HTR-8/SVneo (cell line): ENCODE measurements at places on chromosomes 12 and 14.

DNA sequence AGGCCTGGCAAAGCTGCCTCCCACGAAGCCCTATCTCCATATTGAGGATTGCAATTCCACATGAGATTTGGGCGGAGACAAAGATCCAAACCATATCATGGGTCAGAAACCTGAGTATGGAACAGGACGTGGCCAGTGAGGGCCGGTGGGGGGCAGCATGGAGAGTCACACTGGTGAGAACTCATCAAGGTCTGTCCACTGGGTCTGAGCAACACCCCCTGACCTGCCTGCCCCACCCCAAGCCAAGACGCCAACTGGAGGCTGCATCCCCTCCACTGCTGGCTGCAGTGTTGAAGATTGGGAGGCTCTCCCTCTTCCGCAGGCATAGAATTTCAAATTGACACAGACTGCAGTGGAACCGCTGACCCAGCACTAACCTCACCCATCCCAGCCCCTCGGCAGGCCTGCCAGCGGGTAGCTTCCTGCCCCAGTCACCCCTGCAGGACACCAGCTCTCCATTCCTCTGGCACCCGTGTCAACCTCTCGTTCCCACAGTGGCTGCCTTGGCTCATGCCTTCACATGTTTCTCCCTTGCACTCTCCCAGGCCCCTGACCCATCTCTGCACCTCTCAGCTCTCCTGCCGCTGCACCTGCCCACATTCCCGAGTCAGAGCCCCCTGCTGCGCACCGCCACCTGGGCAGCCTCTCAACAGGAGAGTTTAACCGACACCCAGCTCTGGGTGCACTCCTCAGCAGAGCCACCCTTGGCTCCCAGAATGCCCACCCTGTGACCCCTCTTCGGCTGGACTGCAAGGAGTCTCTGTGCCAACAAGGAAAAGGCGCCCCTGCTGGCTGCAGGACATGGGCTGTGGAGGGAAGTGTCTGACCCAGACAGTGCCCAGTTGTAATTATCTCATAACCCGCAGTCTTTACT, 45.2 kb upstream of the PPP2R5C start:
- DNase-seq = no peak

GRCh38 chr12:128426511-128426910, 159.5 kb downstream of the TMEM132C start:
- no peak for DNase-seq

DNA sequence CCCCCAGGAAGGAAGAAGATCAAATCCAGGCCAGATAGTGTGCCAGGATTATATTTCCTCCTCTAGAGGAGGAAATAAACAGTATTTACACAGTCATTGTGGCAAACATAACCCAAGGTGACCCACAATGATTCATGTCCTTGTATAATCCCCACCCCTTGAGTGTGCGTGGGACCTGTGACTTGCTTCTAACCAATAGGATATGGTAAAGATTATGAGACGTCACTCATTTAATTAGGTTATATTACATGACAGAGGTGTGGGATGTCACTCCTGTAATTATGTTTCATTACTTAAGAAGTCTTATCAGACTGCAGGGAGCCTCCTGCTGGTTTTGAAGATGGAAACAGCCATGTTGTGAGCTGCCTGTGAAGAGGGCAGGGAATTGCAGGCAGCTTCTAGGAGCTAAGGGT, 12.2 kb upstream of the CATSPERB start:
- DNase-seq = no peak

DNA sequence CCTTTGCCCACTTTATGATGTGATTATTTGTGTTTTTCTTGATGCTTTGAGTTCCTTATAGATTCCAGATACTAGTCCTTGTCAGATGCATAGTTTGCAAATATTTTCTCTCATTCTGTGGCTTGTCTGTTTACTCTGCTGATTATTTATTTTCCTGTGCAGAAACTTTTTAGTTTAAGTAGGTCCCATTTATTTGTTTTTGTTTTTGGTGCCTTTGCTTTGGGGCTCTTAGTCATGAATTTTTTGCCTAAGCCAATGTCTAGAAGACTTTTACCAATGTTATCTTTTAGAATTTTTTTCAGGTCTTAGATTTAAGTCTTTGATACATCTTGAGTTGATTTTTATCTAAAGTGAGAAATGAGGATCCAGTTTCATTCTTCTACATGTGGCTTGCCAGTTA, 667.3 kb downstream of the SLC16A7 start:
- no peak for DNase-seq

DNA sequence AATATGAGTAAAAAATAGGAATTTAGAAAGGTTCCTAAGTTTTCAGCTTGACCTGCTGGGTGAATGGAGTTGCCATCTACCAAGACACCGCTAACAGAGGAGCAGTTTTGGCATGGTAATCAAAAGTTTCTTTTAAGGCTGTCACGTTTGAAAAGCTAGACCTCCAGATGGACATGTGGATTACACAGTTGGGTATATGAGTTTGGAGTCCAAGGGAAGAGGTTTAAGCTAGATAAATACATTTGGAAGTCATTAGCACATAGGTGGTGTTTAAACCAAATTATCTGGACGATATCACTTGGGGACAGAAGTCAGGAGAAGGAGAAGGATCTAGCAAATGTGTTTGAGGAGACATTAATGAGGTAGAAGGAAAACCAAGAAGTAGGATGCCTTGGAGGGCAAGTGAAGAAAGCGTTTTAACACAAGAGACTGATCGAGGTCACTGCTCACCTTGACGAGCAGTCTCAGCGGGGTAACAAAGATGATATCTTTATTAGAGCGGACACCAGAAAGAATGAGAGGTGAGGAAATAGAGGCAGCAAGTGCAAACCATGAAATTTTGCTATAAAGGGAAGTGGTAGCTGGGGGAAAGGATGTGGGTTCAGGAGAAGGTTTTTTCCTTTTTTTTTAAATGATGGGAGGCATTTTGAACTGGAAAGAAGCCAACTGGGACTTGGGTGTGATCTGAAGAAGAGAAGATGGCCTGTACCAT, 17.6 kb downstream of the PNP start:
- DNase-seq = no peak

DNA sequence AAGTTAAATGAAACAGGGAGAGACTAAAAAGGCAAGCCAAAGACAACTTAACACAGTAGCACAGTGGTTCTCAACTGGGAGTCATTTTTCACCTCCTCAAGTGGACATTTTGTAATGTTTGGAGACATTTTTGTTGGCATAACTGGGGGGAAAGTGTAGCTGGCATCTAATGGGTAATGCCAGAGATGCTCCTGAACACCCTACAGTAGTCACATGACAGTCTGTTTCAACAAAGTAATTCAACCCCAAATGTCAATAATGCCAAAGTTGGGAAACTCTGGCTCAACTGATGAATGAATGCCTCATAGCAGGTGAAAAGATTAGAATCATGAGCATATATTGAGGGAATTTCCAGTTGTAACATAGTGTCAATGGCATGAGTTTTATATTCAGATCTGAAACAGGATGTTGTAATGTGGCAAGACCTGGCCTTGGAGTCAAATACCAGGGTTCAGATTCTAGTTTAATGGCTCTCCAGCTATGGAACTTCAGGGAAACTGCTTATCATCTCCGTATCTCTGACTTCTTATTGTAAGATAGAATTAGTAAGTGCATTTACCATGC, 2.4 kb upstream of the OR4K5 start:
- DNase-seq = no peak

- no peak for DNase-seq
These were observed 8.1 kb downstream of the PNP start for GRCh38 chr14:20477211-20477876.
